ENCODE measurements at places on chromosomes 3 and 15.

- DNase-seq, result no peak
Observed at GRCh38 chr15:59646277-59646676, 11.0 kb downstream of the GTF2A2 start.

DNA sequence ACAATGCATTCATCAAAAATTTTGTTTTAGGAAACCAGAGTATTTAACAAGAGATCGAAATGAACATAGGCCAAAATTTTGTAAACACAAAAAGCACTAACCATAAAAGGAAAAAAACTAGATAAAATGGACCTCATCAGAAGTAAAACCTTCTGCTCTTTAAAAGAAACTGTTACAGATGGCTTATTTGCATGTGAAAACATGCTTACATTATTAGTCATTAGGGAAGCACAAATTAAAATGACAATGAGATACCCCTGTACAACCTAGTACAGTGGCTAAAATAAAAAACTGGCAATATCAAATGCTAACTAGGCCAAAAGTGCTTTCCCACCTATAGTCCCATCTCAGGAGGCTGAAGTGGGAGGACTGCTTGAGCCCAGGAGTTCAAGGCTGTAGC, 19.3 kb downstream of the UBR1 start:
- DNase-seq, result peak; percentile 35

DNA sequence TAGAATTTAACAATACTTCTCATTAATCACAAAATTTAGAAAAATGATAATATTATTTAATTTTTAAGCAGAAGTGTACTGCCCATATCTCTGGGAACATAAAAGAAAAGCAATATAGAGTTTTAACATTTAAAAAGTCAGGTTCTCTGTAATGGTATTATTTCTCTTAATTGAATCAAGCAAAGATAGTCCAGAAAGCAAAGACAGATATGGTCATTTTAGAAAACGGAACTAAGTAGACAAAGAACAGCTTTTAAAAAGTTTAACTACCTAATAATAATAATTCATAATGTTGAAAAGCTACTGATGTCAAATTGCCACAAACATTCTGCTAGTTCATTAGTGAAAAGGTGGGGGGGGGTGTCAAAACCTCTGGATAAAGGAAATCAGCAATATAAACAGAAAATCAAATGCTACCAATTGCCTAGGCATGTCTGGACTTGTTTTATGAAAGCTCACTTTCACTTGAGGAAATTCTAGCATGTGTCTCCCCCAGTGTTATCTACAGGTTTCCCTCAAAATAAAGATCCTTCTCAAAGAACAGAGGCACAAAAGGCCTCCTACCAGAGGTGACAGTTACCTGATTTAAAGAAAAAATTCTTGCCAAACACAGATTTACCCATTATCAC, 1.7 kb downstream of the ZMAT3 start:
- DNase-seq, result peak; percentile 26

DNA sequence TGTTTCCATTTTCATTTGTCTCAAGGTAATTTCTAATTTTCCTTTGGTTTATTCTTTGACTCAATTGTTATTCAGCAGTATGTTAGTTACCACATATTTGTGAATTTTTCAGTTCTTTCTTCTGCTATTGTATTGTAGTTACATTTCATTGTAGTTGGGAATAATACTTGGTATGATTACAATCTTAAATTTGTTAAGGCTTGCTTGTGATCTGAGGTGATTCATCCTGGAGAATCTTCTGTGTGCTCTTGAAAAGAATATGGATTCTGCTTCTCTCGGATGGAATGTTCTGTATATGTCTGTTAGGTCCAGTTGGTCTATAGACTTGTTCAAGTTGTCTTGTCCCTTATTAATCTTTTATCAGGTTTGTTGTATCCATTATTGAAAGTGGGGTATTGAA, 63.4 kb upstream of the VEPH1 start:
- DNase-seq, result no peak

DNA sequence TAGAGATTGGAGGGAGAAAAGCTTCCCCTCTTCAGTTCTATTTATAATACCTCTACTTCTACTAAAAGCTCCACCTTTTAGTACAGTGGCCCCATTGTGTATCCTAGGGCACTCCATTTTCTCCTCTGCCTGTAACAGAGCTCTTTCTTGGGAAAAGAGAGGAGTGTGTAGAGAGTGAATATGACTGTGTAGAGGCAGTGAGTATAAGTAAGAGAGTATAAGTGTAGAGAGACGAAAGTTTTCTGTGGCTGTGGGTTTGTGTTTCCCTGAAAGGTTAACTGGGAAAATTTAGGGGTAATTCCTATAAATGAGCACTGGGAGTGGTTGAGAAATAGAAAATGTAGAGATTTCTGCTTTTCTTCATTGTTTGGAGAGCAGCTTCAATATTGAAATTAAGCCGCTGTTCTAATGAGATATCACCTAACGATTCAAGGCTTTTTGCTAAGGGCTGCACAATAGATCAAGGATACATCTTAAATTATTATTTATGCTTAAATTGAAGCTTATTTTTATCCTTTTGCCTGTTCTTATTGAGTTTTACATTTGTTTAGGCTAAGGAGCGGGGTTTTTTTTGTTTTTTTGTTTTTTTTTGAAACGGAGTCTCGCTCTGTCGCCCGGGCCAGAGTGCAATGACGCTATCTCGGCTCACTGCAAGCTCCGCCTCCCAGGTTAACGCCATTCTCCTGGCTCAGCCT, 6.9 kb downstream of the IQGAP1 start:
- no peak for DNase-seq

All from EL (cell line).